NCI-H446 (cell line): ENCODE measurements at places on chromosomes 7 and 10.

DNA sequence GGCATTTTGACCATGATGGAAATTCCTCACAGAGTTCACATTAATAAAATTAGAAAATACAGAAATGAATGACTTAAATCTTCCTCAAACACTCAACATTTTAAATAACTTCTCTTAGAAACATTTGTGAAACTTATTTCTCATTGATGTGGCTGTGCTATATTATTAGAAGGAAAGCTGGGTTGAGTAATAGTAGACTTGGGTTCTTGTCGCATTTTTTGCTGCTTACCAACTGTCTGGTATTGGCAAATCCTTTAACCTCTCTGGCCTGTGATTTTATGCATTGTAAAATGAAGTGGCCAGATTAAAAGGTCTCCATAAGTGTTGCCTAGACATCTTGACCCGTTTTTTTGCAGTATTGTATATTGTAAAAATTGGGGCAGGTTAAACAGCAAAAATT lies 66.5 kb downstream of the VPS50 start:
- no peak for DNase-seq

DNA sequence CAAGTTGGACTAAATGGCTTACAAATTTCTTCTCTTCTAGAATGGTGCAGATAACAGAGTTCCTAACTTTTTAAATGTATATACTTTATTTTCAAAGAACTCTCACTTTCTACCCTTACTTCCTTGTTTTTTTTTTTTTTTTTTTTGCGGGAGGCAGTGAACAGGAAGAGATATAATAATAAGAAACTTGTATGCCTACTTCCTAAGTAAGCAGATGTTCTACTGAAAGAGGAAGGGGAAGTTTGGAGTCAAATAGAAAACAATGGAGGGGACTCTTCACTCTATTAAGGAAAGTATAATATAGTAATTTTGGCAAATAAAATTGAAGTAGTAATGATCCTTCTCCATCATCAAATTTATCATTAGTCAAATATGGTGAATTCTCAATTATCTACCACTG lies 754.0 kb downstream of the KCNMA1 start:
- no peak for DNase-seq

- no peak for DNase-seq
Observed at GRCh38 chr10:3264161-3264761, 91.7 kb upstream of the PITRM1 start.

DNA sequence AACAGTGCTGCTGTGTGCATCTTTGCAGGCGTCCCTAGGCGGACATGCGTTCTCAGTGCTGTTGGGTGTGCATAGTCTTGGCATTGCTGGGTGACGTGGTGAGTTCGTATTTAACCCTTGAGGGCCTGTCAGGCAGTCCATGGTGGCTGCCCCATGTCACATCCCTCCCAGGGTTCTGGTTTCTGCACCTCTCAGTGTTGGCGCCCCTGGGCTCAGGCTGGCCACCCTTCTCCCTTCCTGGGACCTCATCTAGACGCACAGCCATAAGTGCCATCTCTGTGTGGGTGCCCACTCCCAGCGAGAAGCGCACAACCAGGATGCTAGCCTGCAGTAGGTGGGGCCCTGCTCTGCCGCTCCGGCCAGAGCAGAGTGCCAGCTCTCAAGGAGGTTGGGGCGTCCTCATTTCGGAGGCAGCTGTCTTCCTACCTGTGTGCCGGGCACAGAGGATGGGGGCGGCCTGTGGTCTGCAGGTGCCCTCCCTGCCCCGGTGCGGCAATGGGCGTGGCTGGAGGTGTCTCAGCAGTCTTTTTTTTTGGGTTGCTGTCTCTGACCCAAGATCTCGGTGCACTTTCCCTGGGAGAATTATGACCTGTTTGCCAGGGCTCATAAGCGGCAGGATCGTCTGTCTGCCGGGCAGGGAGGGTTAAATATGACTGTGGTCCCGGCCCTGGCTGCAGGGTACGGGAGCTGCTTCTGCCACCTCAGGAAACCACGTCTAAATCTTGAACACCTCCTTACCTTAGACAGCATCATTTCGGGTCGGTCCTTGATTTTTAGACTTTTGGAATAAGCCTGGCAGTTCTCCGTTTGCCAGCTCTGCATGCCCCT lies 6.5 kb downstream of the INPP5A start:
- no peak for DNase-seq

DNA sequence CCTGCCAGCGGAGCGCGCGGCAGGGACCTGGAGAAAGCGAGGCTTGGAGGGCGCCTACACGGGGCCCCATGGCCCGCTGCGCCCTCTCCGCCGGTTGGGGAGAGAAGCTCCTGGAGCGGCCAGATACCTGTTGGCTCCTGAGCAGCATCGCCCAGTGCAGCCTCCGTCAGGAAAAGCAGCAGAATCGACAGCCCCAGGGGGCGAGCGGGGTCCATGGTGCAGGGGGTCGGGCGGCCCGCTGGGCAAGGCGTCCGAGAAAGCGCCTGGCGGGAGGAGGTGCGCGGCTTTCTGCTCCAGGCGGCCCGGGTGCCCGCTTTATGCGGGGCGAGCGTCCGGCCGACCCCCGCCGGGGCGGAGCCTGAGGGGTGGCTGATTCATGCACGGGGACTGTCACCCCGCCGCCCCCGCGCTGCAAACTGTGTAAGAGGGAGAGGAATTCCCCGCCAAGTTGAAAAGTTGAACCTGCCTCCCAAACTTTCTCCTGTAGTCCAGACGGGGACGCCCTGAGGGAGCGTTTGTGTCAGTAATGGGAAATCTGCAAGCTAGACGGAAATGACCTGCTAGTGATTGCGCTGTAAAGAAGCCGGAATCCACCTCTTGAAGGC lies at the start of gene TFPI2:
TFPI2 (minus strand) TSS at position 290 of the 605 bp plus-strand sequence; CDS start at position 215, 75 bp downstream.
- no peak for DNase-seq

DNA sequence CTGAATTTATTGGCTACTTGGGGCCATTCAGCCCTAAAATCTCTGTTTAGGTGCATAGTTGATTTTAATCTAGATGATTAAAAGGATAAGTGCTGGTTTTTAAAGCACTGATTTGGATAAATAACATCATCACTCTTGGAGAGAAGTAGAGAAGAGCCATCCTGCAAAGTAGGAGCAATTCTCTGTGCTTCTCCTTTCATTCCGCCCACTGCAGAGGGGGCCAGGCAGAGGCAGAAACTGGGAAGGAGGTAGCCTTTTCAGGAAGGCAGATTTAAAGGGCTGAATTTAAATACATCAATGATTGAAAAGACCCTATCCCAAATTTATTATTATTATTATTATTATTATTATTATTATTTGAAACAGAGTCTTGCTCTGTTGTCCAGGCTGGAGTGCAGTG lies 14.1 kb downstream of the MAP3K8 start:
- no peak for DNase-seq

- no peak for DNase-seq
Observed at GRCh38 chr10:72386916-72387586, 32.3 kb upstream of the DNAJB12 start.

DNA sequence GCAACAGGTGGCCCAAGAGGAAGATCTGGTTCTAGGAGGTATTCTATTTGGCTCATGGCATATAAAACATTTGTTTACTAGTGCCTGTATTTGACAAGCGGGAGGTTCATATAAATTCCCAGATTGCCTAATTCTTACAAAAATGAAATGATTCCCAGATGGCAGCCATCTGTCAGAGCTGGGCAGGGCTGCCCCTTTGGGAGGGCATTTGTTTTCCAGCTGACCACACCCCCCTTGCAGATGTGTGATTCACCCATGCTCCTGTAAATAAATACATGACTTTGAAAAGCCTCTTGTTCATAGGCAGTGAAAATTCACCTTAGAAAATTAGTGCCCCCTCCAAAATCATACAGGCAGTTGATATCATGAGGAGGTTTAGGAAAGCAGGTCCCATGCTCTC lies 8.6 kb downstream of the VWC2 start:
- DNase-seq, result peak; percentile 30

- DNase-seq, result no peak
Observed at GRCh38 chr7:149799397-149800168, 26.2 kb upstream of the ZNF467 start.

- no peak for DNase-seq
Observed at GRCh38 chr7:6159097-6159483, 113.3 kb downstream of the CYTH3 start.

- DNase-seq, result peak; percentile 75
Observed at GRCh38 chr7:90857603-90858002, 261.5 kb downstream of the CDK14 start.

DNA sequence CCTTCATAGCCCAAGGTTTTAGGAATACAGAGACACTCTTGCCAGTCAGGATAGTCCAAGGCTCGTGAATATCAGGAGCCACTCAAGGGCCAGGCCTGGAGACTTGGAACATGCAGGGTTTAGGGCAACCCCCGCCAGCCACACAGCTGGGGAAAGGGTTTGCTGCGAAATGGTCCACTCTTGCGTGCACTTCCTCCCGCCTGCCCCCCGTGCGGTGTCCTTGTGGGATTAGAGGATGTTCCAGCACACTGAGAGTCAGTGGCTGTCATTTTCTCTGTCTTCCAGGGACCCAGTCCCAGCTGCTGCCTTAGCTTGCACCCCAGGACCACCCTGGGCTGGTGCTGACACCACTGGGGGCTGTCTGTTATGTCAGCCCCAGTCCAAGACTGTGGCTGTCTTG lies 38.5 kb downstream of the POR start:
- no peak for DNase-seq

- DNase-seq, result no peak
Observed at GRCh38 chr7:44172803-44173424, 16.3 kb downstream of the GCK start.

DNA sequence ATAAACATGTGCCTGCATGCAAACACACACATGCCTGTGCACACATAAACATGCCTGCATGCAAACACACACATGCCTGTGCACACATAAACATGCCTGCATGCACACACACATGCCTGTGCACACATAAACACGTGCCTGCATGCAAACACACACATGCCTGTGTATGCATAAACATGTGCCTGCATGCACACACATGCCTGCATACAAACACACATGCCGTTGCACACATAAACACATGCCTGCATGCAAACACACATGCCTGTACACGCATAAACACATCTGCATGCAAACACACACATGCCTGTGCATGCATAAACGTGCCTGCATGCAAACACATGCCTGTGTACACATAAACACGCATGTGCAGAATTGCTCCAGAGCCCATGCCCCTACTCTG lies 22.4 kb downstream of the NKX6-2 start:
- DNase-seq, result no peak

DNA sequence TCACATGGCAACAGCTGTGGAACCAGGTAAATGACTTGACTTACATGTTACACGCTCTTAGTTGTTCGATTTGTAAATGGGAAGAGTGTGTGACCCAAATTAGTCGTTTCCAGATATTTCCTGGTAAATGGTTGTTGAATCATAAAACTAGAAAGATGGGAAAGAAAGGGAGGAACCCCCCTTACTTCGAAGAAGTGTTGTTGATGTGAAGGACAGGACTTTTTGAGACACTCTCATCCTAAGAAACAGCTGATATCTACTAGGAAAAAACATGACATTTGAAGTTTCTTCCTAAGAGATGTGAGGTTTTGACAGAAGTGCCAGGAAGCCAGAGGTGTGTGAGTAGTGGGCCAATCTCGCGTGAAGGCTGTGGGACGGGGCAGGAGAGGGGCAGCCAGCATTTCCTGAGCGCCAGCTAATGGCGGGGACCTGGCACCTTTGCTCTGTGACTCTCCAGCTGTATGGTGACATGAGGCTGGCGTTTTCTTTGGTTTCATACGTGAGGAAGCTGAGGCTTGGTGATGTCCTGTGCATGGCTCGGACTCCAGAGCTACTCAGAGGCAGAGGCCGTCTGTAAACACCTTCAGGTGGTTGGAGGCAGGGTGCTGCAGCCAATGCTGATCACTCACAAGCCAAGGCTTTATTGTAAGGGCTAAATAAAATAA lies 53.7 kb downstream of the IKZF1 start:
- no peak for DNase-seq

GRCh38 chr7:87137271-87137670 lies 15.0 kb upstream of the DMTF1 start:
- no peak for DNase-seq

- no peak for DNase-seq
Observed at GRCh38 chr10:110932505-110933180, 13.2 kb downstream of the SHOC2 start.

DNA sequence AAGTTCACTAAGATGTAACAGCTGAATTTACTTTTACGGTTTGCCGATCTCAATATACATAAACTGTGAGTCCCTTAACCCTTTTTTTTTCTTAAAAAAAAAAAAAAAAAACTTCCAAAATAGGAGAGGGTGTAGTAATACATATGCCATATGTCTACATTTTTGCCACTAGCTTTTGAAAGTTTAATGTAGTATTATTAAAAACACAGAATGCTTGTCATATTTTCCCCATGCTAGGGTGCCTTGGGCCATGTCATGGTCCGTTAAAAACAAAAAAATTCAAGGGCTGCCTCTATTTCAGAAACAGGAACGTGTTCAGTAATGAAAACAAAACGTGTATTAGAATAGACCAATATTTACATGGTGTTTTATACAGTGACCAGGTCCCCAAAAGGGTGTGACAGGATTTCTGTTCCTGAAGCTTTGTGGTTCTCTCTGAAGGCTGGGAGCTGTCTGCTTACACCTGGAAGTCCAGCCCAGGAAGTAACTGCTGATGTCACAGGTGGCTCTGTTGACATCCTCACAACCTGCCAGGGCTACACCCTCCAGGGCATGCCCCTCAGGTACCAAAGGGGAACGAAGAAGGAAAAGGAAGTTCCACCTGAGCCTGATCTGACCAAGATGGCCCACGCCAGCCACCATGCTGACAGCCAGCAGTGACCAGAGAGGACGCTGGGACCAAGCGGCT lies 79.0 kb downstream of the COBL start:
- DNase-seq, result no peak

- DNase-seq, result no peak
Observed at GRCh38 chr7:4288791-4289394, 393.2 kb upstream of the FOXK1 start.

GRCh38 chr7:109354000-109354399 lies 784.3 kb downstream of the DNAJB9 start:
- no peak for DNase-seq
